Endothelial cell (in vitro differentiated cells): ENCODE measurements at places on chromosomes 2 and 18. TPM values are rescaled to one million over a fixed set of nuclear protein-coding genes. Genes with fewer than 3 reads are reported as not detected.

DNA sequence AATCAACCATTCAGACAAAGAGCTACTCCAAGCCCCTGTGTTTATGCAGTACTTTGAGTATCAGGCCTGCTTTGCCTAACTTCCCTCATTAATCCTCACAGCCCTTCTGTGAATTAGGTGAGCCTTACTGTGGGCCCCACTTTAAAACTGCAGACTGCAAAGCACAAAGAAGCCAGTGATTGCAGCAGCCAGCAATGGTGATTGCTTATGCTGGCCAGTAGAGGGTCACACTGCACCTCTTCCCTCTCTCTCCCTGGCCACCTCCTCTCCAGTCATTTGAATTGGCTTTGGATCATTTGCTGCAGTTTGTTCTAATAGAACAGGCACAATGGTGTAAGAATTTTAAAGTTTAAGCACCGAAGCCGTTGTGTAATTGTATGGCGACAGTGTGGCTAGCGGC lies 229.9 kb downstream of the AGPS start:
- H3K27ac ChIP-seq = peak overlapping the region; percentile 43
- peaks cover 4% of the 10 kb centered on the region for H3K36me3 ChIP-seq
- peaks cover 43% of the 10 kb centered on the region for H3K4me1 ChIP-seq

- H3K36me3 ChIP-seq = peaks cover 12% of the 10 kb centered on the region
- peaks cover 6% of the 10 kb centered on the region for H3K27me3 ChIP-seq
- peaks cover 13% of the 10 kb centered on the region for H3K4me1 ChIP-seq
- H3K27ac ChIP-seq = no peak overlapping the region
- DNase-seq = no peak
- peak overlapping the region; percentile 66 for H3K4me3 ChIP-seq
Measured at GRCh38 chr18:7980656-7981055, 413.5 kb downstream of the PTPRM start.

GRCh38 chr2:109611467-109612095 lies 2.2 kb downstream of the SEPTIN10 start:
- peaks cover 7% of the 10 kb centered on the region for H3K36me3 ChIP-seq
- DNase-seq = no peak
- H3K27me3 ChIP-seq = peaks cover 15% of the 10 kb centered on the region
- H3K4me3 ChIP-seq = peak overlapping the region; percentile 94
- peaks cover 37% of the 10 kb centered on the region for H3K4me1 ChIP-seq
- no peak overlapping the region for H3K27ac ChIP-seq

Gene UGT1A4
- total RNA-seq = not detected

DNA sequence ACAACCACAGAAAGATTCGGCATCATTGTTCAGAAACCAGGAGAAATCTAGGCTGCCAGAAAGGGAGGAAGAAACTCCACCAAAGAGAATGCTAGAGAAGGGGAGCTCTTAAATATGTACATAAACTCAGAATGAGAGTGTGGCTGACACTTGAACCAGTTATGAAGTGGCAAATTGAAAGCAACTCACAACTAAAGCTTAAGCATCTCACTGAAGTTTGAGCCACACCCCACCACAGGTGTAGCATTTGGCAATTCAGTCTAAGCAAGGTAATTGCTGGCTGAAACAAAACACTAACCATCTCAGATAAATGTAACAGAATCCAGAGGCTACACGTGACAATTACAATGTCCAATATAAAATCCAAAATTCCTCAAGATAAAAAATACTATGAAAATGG lies 168.4 kb downstream of the DOK6 start:
- no peak for DNase-seq
- no peak overlapping the region for H3K27ac ChIP-seq
- H3K4me3 ChIP-seq = no peak overlapping the region
- H3K27me3 ChIP-seq = no peaks in the 10 kb centered on the region
- H3K4me1 ChIP-seq = no peaks in the 10 kb centered on the region
- peaks cover 13% of the 10 kb centered on the region for H3K36me3 ChIP-seq

DNA sequence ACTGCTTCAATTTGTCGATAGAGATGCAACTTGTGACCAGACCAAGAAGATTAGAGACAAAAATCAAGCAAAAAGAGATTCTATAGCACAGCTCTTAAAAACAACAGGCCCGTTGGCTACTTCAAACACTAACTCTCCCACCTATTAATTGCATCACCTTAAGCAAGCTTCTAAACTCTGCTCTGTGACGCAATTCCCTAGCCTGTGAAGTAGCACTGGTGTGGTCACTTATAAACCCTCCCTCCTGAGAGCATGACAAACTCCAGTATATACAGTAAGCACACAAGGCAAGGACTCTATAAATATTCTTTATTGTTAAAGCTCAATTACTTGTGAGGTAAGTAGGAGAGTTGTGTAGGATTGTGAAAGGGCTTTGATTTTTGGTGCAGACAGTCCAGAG lies 72.3 kb downstream of the CMPK2 start:
- no peak overlapping the region for H3K4me3 ChIP-seq
- H3K27me3 ChIP-seq = peaks cover 5% of the 10 kb centered on the region
- H3K4me1 ChIP-seq = no peaks in the 10 kb centered on the region

- no peak for DNase-seq
- H3K4me1 ChIP-seq = no peaks in the 10 kb centered on the region
- H3K36me3 ChIP-seq = peaks cover 6% of the 10 kb centered on the region
- no peak overlapping the region for H3K4me3 ChIP-seq
- no peak overlapping the region for H3K27ac ChIP-seq
Measured at GRCh38 chr18:13236411-13236810, 17.9 kb downstream of the LDLRAD4 start.

- DNase-seq = no peak
- no peak overlapping the region for H3K4me3 ChIP-seq
- no peaks in the 10 kb centered on the region for H3K36me3 ChIP-seq
- H3K27ac ChIP-seq = no peak overlapping the region
- no peaks in the 10 kb centered on the region for H3K27me3 ChIP-seq
- peaks cover 10% of the 10 kb centered on the region for H3K4me1 ChIP-seq
Measured at GRCh38 chr18:73805991-73806390, 341.6 kb downstream of the FBXO15 start.

Gene RTTN
- 15.8 TPM for total RNA-seq

DNA sequence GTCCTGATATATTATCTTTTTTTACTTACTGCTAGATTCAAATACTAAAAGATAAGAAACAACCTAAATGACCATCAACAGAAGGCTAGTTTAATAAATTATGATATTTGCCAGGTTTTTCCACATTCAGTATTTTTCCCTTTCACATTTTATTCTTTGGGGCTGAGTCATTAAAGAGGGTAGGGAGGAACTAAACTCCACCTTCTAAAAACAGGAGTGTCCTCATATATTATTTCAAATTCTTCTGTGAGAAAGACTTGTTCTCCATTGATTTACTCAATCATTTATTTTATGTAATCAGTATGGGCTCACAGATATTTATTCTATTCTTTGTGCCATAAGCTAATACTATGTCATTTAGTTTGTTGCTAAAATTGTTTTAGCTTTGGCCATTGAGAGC lies 9.0 kb downstream of the HDHD2 start:
- H3K4me1 ChIP-seq = peaks cover 1% of the 10 kb centered on the region
- no peaks in the 10 kb centered on the region for H3K36me3 ChIP-seq
- no peak overlapping the region for H3K4me3 ChIP-seq
- H3K27me3 ChIP-seq = no peaks in the 10 kb centered on the region
- no peak for DNase-seq
- H3K27ac ChIP-seq = no peak overlapping the region

Gene CELF4
- total RNA-seq = 0.44 TPM

DNA sequence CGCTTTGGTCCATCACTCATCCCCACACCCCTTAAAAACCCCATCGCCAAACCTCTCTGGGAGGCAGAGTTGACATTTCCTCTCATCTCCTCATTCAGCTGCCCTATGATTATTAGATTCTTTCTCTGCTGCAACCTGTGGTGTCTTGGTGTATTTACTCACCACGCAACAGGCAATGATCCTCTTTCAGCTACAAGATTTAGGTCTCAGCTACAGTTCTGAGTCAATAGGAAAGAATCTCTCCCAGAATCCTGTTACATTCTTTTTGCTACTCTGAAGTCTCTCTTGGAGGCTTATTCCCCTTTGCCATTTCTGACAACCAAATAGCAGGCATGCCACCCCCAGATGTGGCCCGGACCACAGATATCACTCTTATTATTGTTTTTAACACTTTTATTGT lies 468.3 kb upstream of the GYPC start:
- DNase-seq = no peak
- no peak overlapping the region for H3K4me3 ChIP-seq
- peaks cover 1% of the 10 kb centered on the region for H3K27me3 ChIP-seq

Gene RTKN
- total RNA-seq = 65.4 TPM

Gene HOXD9
- total RNA-seq = 0.56 TPM

Gene SANBR
- 27.3 TPM for total RNA-seq

Gene GYPC
- 154 TPM for total RNA-seq

DNA sequence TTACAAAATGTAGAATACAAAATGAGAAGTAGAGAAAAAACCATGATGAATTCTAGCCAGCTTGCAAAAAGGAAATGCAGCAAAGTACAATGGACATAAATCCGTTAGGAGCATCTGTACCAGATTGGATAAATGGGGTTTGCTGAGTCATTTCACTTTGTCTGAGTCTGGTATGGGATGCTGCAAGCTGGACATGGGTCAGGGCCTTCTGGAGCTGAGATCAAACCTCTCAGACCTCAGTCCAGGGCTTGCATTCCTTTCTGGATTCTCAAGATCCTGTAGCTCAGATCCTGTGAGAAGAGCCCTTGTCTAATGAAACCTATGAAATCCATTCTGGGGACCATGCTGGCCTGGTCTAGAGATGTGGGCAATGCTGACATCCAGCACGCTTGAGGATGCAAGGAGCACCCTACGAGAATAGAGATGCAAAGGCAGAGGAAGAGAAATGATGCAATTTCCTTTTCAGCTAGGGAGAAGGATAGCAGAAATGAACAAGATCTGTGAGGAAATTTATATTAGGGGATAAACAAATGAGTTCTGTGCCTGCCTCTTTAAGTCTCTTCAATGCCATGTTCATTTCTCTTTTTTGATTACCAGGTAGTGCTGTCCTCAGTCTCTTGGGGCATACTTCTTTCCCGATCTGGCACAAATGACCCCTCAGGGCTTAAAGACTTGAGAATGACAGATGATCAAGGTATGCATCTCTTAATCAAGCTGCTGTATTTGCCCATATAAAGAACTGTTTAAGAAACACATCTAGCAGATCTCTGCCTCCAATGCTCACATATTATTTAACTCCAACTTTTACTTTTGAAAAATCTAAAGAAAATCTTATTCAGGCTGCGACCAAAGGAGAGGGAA lies 230.4 kb downstream of the MEIS1 start:
- H3K27ac ChIP-seq = no peak overlapping the region
- no peaks in the 10 kb centered on the region for H3K27me3 ChIP-seq
- H3K36me3 ChIP-seq = no peaks in the 10 kb centered on the region
- H3K4me3 ChIP-seq = no peak overlapping the region
- peaks cover 6% of the 10 kb centered on the region for H3K4me1 ChIP-seq
- no peak for DNase-seq

- no peak overlapping the region for H3K27ac ChIP-seq
- H3K36me3 ChIP-seq = no peaks in the 10 kb centered on the region
- H3K27me3 ChIP-seq = peaks cover 2% of the 10 kb centered on the region
- DNase-seq = no peak
Measured at GRCh38 chr18:40387130-40387787, 1567.8 kb upstream of the PIK3C3 start.

DNA sequence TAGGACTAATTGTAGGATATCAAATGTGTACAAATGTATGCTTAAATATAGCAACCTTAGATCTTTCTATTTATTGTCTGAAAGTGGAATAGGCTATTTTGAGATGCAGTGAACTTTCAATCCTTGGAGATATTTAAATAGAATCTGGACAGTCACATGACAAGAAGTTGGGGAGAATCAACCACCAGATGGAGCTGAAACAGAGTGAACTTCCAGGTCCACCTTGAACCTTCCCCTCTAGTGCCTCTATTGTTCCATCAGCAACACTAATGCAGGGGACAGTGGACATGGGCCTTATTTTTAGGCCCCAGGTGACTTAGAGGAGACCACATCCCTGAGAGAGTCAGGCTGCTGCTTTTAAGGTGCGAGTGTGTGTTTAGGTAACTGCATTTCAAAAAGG lies 37.0 kb upstream of the CRIM1 start:
- no peak overlapping the region for H3K4me3 ChIP-seq
- peaks cover 8% of the 10 kb centered on the region for H3K4me1 ChIP-seq
- no peak overlapping the region for H3K27ac ChIP-seq
- DNase-seq = no peak
